ENCODE measurements at places on chromosomes 13 and 19.
A peak's percentile ranks its signal among the peaks of the same experiment; 100 is the strongest.

DNA sequence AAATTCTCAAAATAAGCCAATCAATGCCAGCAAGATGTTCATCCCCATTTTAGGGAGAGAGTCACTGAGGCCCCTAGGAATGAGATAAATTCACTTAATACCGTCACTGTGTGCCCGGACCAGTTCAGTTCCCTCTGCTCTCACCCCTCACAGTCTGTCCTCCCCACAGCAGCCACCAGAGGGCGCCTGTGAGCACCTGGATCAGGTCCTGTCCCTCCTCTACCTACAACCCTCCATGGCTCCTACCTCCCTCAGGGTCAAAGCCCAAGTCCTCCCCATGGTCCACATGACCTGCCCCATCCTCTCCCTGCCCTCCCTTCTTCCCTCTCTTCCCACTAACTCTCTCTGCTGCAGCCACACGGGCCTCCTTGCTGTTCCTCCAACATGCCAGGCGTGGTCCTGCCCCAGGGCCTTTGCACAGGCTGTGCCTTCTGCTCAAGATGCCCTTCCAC, 42.0 kb upstream of the NFIC start:
- DNase-seq = peak; percentile 85

GRCh38 chr13:36736119-36736726, 62.4 kb downstream of the SERTM1 start:
- no peak for DNase-seq

DNA sequence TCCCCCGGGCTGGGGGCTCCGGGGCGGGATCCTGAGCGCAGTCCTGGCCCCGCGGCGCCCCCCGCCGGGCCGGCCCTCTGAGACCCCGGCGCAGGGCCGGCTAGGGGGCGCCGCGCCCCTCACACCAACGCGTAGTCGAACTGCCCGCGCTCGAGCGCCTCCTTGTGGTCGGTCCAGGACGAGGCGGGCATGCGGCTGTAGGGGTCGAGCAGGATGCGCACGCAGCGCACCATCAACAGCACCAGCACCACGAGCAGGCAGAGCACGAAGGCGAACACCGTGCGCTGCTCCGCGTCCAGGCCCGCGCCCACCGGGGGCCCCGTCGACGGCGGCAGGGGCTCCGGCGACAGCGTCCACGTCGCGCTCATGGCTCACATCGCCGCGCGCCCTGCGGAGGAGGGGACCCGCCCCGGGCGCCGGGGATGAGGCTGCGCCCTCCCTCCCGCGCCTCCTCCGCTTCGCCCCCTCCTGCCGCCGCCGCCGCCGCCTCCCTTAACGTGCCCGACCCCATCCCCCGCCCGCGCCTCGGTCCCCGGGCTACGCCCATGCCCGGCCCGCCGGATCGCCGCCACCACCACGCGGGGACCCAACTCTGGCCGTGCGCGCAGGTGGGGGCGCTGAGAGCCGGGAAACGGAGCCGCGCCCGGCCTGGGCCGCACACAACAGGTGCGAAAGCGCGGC, 624 bp downstream of the CTXN1 start:
- DNase-seq = peak; percentile 77

- DNase-seq = no peak
These were observed 43.6 kb downstream of the POLR1D start for GRCh38 chr13:27665333-27665732.

DNA sequence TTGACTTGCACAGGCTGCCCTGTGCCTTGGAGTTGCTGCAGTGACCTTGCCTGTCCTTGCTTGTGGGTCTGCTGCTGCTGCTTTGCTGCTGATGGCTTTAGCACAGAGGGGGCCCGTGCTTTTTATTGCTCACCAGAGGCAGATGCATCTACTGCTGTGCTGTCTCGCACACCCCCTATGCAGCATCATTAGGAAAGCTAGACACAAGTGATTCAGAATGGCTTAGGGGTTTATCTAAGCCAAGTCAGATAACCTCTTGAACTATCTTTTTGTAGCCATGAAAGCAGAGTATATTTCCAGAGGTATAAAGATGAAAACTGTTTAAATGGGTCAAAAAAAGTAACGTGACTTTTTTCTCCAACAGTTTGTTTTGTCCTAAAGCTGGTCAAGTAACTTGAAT, 7.8 kb downstream of the GTF3A start:
- DNase-seq = no peak

GRCh38 chr19:44570984-44571684, 41.7 kb upstream of the CEACAM20 start:
- no peak for DNase-seq

DNA sequence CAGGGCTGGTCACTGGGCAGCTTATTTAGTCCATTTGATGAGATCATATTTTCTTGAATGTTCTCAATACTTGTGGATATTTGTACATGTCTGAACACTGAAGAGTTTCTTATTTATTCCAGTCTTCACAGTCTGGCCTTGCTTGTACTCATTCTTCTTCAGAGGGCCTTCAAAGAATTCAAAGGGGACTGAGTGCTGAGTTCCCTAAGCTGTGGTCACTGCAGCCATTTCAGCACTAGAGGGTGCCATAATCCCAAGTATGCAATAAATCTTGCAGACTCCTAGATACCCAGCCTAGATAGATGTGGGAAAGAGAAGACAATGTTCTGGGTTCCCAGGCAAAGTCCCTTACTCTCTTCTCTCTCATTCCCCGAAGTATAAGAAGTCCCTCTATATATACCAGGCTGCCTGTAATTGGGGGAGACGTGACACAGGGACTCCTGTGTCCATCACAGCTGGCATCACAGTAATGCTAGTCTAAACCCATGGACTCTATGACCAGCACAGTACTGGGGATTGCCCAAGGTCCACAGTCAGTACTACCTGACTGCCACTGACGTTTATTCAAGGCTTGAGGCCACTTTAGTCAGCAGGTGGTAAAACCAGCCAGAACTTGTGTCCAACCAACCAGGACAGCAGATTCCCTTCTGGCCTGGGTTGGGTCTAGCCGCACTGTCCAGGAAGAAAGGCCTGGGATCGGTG, 8.9 kb upstream of the VN1R1 start:
- no peak for DNase-seq

DNA sequence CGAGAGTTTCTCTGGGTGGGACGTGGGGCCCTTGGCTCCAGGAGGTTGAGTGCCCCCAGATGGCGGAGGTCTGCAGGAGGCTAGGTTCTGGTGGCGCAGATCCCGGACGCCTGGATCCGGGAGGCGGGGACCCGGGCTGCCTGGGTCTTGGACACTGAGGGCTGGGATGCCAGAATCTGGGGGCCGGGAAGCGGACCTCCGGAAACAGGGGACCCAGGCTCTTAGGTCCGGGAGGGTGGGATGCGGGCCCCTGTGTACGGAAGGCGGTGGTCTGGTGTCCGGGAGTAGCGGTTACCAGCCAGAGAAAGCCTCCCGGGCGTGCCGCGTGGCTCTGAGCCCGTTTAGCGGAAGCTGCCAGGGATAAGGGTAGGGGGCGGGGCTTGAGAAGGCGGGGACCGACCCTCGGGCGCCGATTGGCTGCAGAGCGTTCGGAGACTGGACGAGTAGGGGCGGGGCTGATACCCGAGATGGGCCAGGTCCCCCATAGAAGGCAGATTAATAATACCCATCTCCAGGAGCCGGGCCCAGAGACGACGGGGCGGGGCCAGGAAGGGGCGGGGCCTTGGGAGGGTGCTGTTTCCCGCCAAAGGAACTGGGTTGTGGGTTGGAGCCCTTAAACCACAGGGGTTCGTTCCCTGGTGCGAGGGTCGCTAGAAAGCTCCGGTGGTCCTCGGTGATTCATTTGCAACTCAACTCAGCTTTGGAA, at the start of gene SLC1A5:
Gene SLC1A5 (minus strand): TSS at position 333 of the 706 bp plus-strand sequence. CDS start 629 bp downstream, outside the sequence.
- peak; percentile 98 for DNase-seq

DNA sequence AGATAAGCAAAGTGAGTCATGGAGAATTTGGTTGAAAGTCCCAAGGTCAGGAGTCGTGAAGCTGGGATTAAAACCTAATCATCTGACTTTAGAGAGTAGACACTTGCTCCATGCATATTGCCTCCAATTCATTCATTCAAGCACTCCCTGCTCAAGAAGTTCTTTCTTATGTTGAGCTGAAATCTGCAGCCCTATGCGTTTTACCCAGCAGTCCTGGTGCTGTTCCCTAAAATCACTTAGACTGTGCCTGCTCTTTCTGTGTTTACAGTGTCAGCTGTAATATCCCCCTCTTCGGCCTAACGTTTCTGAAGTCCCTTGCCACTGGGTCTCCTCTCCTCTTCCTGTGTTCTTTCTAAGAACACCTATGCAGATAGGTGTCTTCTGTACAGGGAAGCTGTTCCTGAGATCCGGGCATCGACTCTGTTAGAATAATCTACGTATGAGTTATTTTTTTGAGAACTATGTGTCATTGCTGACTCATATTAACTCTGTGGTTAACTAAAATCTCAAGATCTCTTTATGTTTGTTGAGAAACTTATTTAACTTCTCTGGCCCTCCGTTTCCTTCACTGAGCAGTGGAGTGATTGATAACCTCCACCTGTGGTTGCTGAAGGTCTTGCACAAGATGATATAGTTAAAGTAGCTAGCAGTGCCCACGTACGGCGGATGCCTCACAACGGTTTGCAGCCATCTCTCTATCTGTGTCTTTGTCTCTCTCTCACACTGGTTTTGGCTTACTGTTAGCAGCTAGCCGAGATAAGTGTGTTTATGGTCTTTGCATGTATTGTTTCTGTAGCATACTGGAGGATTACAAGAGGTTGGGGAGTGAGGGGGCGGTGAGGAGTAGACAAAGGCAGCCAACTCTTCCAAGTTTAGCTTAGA, 4.7 kb downstream of the ALOX5AP start:
- DNase-seq = no peak

GRCh38 chr13:34026308-34026707, 208.4 kb downstream of the RFC3 start:
- no peak for DNase-seq

All from mucosa of descending colon (tissue), 3 donors.